ENCODE measurements at places on chromosomes 5 and 9.
A peak's percentile ranks its signal among the peaks of the same experiment; 100 is the strongest.

DNA sequence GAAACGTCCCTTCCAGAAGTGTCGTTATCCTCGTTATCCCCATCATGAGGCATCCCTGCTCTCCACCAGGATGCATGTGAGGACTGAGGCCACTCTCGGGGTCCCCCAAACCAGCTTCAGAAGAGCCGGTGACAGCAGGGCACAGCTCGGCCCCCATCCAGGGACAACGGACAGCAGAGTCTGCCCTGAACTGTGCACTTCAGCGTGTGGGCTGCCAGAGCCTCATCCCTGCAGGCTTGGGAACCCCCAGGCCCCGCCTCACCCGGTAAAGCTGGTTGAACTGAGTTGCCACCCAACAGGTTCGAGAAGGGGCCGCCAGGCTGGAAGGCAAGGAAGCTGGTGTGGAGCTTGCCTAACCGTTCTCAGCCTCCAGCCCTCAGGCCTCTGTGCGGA lies 710 bp upstream of the CARD9 start:
- no peak for DNase-seq

DNA sequence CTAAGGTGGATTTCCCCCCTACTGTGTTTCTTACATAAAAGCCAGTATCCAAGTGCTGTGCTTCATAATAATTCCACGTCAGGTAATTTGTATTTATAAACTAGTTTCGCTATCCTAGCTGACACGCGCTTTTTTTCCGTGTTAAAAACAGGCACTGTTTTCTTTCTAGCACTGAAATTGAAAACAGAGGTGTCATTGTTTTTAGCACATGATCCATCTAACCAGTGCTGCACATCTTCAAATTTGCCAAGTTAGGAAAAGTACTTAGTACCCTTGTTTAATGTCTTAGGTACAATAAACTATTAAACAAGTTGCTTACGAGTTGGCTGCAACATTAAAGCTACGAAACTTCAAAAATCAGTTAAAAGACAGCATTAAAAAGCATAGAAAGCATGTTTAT lies 49.9 kb downstream of the JMY start:
- no peak for DNase-seq

- DNase-seq = no peak
Measured at GRCh38 chr9:35294556-35294955, 132.7 kb downstream of the UNC13B start.

- DNase-seq = no peak
Measured at GRCh38 chr5:33968211-33969005, 16.1 kb downstream of the SLC45A2 start.

- no peak for DNase-seq
Measured at GRCh38 chr9:38181866-38182265, 112.8 kb upstream of the SHB start.

- DNase-seq = no peak
Measured at GRCh38 chr5:142143878-142144277, 35.3 kb downstream of the NDFIP1 start.

- DNase-seq = peak; percentile 6
Measured at GRCh38 chr9:36486329-36486932, 86.3 kb upstream of the MELK start.

GRCh38 chr9:99970481-99970880 lies 64.0 kb downstream of the STX17 start:
- no peak for DNase-seq

DNA sequence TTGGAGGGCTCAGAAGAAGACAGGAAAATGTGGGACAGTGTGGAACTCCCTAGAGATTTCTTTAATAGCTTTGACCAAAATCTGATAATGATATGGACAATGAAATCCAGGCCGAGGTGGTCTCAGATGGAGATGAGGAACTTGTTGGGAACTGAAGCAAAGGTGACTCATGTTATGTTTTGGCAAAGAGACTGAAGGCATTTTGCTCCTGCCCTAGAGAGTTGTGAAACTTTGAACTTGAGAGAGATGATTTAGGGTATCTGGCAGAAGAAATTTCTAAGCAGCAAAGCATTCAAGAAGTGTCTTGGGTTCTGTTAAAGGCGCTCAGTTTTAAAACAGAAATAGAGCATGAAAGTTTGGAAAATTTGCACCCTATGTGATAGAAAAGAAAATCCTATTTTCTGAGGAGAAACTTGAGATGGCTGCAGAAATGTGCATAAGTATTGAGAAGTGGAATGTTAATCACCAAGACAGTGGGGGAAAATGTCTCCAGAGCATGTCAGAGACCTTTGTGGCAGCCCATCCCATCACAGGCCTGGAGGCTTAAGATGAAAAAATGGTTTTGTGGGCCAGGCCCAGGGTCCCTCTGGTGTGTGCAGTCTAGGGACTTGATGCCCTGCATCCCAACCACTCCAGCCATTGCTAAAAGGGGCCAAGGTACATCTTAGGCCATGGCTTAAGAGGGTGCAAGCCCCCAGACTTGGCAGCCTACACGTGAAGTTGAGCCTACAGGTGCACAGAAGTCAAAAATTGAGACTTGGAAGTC lies 463.7 kb upstream of the TLE4 start:
- DNase-seq = no peak

DNA sequence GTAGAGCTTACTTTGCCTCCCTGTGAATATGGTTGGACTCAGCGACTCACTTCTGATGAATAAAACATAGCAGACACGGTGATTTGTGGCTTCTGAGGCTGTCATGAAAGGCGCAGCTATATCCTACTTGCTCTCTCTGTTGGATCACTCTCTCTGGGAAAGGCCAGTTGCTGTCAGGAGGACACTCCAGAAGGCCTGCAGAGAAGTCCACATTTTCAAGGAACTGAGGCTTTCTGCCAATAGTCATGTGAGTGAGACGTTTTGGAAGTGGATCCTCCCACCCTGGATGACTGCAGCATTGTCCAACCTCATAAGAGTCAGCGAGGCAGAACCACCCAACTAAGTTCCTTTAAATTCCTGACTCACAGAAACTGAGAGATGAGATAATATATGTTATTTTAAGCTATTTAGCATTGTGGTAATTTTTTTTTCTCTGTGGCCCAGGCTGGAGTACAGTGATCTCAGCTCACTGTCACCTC lies 156.0 kb upstream of the MAST4 start:
- DNase-seq = peak; percentile 48

DNA sequence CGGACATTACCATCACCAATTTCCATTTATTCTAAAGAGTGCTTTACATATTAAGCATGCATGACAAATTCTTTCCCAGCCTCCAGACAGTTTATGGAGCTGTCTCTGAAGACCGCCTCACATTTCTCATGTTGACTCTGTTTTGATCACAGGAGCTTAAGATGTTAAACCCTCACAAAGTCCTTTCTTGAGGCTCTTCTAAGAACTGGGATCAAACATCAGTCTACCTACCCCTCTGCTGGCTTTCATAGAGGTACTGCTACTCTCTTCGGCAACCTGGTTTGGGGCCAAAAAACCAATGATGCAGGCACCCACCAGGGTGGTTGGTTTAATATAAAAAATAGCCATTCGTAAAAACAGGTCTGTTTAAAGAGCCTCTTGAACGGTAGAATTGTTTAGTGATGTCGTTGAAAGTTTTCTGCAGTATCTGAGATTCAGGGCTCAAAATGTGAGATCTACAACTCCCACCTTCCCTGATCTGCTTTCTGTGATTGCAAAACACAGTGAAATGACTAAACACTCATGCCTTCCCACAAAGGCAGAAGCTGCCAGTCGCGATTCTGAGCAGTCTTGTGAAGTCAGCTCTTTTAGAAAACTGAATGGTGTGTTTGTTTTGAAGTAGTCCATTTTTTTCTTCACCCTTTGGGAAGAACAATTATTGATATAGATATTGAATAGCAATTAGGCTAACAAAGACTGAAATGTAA lies 3.5 kb downstream of the RXFP3 start:
- no peak for DNase-seq

GRCh38 chr5:143488381-143488780 lies 84.9 kb upstream of the NR3C1 start:
- no peak for DNase-seq

- DNase-seq = no peak
Measured at GRCh38 chr9:133002147-133003070, 23.9 kb downstream of the GFI1B start.

GRCh38 chr5:39542511-39543285 lies 117.9 kb upstream of the DAB2 start:
- DNase-seq = no peak

GRCh38 chr5:139275956-139276355 lies 17.6 kb upstream of the MATR3 start:
- DNase-seq = no peak

DNA sequence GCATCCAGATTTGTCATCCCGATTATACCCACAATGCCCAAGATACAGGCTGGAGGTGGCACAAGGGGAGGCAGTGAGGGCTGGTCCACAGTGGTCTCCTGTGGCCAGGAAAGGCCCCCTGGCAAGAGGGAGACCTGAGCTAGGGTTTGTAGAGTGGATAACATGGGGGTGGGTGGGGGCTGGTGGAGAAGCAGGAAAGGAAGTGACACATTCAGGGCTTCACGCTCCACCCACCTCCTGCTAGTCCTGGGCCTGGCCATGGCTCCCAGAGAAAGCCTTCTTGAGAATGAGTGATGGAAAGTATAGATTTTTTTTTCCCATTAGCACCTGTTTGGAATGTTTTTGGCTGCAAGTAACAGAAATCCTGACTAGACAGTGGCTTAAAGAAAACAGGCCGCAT lies 81.3 kb downstream of the ANKRD33B start:
- no peak for DNase-seq

DNA sequence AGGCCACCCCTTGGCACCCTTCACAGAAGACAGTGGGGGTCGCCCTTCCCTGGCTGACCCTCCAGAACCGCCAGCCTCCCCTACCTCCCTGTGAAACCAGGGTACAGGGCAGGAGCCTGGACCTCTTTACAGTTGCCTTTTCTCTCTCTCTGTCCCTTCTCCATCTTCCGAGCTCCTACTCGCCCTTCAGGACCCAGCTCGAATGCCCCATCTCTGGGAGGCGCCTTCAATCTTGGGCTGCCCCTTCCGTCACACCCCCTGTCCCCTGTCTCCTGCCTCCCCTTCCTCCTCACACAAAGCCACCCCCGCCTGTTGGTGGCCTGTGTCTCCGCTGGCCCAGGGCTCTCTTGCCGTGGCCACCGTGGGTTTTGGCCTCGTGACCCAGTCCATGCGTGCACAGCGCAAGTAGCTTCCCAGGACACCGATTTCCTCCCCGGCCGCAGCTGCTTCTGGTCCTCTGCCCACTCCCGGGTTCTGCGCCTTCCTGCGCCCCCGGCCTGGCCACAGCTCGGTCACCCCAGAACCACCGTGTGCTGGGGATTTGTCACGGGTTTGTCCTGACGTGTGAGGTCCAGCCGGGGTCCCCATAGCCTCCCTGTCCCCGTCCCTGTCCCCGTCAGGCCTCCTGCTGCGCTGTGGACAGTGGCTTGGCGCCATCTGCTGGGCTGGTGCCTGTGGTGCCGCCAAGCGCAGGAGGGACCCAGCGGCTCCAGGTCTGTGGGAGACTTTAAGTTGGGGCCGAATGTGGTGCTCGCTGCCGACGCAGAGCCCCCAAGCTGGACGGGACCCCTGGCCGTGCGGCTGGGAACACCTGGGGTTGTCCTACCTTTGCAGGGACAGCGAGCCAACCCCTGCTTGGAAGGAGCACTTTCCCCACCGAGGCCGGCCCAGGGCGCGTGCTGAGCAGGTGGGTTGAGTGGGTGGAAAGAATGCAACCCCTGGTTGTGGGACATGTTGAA lies 4.0 kb upstream of the TMEM250 start:
- peak; percentile 74 for DNase-seq

GRCh38 chr9:133226219-133227171 lies 17.4 kb upstream of the OBP2B start:
- DNase-seq = no peak

- DNase-seq = no peak
Measured at GRCh38 chr5:130136300-130136699, 232.0 kb downstream of the CHSY3 start.

DNA sequence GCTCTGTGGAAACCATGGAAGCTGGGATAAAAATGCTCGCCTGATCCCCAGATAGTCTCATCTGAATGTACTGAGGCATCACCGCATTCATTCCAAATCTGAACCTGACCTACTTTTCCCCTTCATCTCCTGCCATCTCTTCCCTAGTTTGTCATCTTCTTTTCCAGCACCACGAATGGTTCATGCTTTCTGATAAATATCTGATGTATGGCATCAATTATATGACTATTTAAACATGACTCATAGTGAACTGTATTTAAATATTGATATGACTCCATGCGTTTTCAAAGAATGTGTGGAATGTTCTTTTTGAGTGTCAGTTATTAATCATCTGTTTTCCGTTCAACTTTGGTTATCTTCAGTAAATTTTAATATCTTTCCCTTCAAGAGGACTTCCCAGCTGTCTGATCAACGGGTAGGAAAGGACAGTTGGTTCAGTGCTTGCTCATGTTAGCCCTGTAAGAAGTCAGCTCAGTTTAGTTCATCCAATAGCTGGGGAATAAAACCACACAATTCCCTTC lies 21.1 kb downstream of the BASP1 start:
- DNase-seq = no peak

- DNase-seq = peak; percentile 24
Measured at GRCh38 chr5:112923148-112923917, 1.3 kb upstream of the REEP5 start.

DNA sequence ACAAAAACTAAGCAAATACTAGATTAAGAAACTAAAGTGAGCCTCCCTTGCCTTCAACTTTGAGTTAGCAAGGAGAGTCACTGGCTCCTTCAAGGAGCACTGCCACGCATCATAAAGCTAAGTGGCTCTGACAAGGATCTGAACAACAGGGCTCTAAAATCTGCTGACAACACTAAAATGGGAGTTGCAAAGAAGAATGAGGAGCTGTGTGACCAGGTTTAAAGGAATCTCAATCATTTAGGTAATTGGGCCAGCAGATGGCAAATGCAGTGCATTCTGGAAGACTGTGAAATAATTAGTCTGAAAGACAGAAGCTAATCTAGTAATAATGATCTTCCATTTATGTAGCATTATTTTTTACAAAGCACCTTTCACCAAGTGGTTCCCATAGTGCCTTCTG lies 297.0 kb upstream of the TAS2R1 start:
- no peak for DNase-seq

DNA sequence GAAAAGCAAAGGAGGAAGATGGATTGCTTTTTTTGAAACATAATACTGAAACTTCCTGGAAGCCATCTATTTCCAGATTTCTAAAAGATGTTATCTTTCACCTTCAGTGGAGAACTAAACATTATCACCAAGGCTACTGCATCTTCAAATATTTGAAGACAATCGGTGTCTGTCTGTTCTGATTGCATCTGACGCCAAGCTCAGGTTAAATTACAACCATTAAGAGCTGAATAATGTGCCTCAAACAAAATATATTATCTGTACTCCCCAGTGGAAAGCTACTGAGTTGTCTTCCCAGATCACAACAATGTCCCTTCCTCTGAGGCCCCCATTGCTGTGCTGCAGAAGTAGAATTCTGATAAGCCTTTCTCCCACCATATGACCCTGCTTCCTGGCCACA lies 342.3 kb downstream of the PLK2 start:
- no peak for DNase-seq
